ENCODE measurements at places on chromosomes 12 and 14.

GRCh38 chr12:53093777-53094393 is 3.6 kb upstream of the IGFBP6 start:
- no peak for DNase-seq

- DNase-seq, result peak; percentile 72
Measured at GRCh38 chr14:20970983-20971704, 15.9 kb downstream of the RNASE2 start.

DNA sequence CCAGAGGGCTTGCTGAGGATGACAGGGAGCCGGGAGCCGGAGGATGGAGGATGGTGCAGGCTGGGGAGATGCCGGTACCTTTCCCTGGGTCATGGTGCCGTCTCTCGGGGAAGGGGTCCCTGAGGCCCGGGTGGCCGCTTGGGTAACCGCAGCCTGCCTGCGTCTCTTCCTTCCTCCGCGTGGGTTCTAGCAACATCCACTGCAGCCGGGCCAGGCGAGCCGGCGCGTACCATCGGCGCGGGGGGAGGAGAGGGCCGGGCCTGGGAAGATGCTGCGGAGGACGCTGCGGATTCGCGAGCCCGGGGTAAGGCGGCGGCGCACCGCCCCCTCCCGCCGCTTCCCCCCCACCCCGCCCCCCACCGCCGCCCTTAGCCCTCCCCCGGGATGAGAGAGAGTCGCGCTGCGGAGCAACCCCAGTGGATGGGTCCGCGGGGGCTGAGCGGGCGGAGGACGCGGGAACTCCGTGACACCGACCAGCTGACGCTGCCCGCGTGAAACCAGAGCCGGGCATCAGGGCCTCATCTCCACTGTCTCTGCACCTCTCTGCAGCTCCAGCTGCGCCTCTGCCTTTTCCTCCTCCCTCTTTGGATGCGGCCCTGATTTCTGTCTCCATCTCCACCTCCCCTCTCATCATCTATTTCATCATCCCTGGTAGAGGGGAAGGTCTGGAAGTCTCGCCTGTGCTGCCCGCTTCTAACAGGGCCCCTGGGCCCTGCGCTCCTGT is at the start of gene FAIM2:
FAIM2 (minus strand) TSS at position 201 of the 724 bp plus-strand sequence; CDS start at position 93, 108 bp downstream.
- peak; percentile 66 for DNase-seq

DNA sequence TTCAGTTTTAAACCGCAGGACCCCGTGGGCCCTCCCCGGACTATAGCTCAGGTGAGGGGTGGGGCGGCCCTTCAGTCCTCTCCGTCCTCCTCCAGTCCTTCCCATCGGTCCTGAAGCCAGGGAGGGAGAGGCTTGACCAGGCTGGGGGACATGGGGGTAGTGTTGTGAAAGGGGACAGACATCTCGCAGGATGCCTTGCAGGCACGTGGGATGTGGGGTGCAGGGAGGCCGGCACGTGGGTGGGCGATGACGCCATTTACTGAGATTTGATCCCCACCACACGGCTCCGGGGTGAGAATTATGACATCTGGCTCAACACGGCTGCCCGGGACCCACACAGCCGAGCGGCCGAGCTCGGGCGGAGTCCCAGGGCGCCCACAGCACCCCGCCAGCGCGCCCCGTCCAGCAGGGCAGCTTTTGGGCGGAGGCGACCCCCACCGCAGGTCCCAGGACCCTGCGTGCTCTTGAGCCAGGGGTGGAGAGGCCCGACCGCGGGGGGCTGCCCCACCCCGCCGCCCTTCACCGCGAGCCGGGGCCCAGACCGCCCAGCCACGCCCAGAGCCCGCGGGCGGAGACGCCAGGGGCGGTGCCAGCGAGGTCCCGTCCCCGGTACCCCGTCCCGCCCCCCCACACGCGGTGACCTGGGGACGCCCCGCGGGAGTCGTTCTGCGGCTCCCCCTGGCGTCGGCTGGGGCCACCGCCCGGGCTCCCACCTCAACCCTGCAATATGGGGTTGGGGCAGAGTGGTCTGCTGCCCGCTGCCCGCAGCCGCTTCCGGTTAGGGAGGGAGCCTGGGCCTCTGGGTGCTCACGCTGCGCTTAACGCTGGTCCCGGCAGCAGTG is 3.3 kb upstream of the EXOC3L4 start:
- DNase-seq, result no peak

GRCh38 chr12:49680075-49680474 is 27.1 kb downstream of the FMNL3 start:
- DNase-seq, result no peak

DNA sequence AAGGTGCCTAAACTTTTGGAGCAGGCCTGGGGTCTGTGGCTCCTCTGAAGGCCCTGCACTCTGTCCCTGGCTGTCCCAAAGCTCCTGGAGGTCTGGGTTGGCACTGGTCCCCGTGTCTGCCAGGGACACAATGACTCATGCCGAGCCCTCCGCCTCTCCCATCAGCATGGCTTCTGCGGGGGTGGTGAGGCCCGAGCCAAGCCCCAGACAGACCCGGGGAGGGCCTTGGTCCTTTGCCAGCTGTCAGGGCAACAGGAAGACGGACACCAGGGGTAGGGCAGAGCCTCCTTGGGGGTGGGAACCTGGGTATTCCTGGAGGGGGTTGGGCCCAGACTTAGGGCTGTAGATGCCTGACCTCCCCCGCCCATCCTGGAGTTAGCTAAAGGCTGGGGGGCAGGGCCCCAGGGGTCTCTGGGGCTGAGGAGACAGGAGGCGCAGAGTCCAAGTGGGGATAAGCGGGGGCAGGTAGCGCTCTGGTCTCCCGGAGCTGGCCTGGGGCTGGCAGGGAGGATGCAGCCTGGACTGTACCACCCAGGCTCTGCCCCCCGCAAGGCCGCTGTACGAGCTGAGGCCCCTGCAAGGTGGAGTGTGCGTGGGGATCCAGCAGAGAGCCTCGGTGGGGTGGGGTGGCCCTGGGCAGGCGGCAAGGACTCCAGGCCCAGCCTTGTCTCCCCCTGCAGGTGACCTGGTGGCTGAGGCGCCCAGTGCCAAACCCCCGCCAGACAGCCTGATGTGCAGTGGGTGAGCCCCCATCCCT is 16.4 kb upstream of the PUS1 start:
- DNase-seq, result no peak

GRCh38 chr14:61603736-61604135 is 91.6 kb upstream of the HIF1A start:
- no peak for DNase-seq

GRCh38 chr14:74655599-74656395 is 43.8 kb upstream of the LTBP2 start:
- DNase-seq, result no peak

DNA sequence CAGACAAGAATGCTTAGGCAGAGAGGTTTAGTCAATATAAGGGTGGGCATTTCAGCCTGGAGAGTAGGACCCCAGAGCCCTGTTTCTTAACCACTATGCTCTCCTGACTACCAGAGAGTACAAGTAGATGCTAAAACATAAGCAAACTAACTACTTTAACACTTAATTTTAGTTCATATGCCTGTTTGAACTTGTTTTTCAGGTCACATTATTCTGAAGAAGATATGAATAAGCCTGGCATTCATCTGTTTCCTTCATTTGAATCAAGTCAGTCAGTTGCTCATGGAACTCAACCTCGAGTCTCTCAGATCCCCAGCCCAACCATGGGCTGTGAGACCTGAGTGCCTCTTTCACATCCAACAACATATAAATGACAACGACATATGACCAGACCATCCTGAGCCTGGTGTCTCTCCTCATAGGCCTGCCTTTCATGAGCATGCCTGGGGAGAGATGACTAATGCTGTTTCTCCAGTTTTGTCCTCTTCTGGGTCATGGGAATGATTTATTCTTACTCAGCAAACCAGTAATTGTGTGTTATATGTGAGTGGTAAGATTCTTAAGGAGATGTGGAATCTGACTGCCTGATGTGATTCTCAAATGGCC is 251.1 kb upstream of the BTG1 start:
- no peak for DNase-seq

DNA sequence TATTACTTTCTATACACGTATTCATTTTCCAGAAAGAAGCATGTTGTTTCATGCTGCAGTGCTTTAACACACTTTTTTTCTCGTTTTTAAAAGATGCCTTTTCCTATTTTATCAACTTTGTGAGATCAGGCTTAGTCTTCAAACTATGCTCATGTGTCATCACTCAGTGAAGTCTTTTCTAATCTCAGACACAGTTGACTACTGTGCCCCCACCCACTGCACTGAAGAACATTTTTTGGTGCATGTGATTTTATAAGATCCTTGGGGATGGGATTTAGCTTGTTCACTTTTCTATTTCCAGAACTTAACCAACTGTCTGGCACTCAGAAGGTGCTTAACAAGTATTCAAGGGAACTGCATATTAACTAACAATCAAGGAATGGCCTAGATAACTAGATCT is 85.5 kb downstream of the CDK17 start:
- no peak for DNase-seq

DNA sequence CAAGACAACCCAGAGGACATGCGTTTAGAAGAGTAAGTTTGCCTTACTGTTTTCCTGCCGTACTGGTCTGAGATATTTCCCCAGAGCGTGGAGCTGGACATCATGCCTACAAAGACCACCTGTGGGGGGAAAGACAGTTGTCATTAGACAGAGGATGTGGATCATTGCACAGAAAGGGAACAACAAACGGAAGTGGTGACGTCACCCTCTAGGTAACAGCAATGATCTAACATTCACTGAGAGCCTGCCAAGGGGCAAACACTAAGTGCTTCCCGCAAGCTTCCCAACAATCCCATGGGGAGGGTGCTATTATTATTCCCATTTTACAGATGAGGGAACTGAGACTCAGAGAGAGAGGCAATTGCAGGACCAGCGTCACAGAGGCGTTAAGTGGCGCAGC is 48.5 kb downstream of the SVOP start:
- DNase-seq, result no peak

- DNase-seq, result no peak
Measured at GRCh38 chr14:29740491-29740890, 187.2 kb downstream of the PRKD1 start.

DNA sequence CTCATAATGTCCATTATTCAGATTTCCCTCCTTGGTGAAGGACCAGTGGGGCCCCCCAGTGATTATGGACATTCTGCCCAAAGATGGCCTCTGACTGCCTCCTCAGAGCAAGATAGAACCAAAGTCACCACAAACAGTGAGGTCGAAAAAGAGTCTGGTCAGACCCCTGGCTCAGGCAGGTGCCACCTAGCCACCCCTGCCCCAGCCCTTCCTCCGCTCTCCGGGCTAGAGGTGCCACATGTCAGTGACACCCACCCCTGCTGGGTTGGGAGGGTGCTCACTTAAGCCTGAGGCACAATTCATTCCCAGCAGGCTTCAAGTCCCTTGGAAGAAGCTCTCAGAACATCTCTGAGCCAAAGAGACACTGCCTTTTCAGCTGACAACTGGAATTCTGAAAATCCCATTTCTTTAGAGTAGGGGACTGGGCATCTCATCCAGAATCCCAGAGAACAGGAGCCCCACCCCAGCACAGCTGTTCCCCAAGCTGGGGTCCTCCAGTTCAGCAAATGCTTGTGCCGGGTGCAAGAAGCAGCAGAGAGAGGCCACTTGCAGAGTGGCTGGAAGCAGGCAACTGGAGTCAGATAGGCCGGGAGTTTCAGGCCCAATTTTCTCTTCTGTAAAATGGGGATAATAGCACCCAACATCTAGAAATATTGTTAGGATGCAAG is 50.3 kb downstream of the ISCA2 start:
- no peak for DNase-seq

- no peak for DNase-seq
Measured at GRCh38 chr14:31613188-31613587, 52.0 kb downstream of the NUBPL start.

GRCh38 chr12:66929121-66929520 is 250.2 kb upstream of the GRIP1 start:
- DNase-seq, result no peak

- DNase-seq, result no peak
Measured at GRCh38 chr12:123071857-123072256, 79.0 kb downstream of the PITPNM2 start.

DNA sequence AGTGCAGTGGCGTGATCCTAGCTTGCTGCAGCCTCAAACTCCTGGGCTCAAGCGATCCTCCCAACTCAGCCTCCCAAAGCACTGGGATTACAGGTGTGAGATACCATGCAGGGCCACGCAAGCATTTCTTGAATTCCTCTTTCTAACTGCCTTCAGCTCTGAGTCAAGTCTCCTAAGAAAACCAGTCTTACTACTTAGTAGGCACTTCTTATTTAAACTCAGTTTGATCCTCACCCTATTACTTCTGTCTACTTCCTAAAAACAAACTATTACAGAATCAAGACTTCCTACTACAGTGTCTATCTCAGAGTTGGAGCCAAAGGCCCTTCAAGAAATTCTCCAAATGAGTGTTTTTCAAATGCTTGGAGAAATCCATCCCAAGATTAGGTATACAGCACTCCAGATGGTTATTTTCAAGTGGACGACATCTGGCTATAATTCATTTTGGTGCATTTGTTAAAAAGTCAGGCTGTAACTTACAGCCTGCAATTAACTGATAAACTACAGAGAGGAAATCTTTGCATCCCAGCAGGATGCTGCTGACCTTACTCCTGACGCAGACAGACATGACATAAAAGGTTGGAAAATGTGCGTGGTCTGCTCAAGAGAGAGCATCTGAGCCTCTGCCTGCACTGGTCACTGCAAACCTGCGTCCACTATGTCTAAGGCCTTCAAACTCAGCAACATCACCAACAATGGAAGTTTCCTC is 34.7 kb downstream of the SSH1 start:
- DNase-seq, result no peak

DNA sequence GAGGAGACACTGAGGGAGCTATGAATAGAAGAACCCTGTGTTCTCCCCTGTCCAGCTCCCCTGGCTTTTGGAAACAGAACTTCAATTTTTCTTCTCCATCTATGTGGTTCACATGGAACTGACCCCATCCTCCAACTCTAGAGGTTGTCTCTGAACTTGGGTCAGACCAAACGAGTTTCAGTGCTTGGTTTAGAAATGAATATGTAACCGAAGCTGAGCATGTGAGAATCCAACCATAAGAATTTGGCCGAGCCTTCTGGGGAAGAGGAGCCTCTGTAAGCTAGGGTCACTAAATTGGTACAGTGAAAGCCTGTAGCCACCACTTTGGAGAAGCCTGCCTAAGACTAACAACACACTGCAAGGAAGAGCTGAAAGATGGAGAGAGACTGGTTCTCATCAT is 464.4 kb downstream of the ZFP36L1 start:
- no peak for DNase-seq

DNA sequence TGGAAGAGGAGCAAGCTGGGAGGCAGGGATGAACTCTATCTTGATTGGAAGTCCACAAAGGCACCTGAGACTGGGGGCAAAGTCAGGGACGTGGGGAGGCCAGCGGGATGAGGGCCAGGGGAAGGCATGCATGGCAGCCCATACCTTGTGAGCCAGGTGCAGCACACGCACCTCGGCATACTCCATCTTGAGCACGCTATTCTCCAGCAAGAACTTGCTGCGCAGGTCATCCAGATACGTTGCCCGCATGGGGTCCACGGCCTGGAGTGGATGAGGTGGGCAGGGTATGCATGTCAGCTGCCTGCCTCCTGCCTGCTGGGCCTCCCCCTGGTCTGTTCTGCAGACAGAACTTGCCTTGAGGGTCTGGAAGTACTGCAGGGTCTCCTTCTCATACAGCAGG is 3.9 kb downstream of the RABGGTA start:
- DNase-seq, result no peak

- no peak for DNase-seq
Measured at GRCh38 chr14:61322799-61323290, 1.5 kb downstream of the PRKCH start.
